Nephron progenitor cell (in vitro differentiated cells): ENCODE measurements at places on chromosomes 5 and 9.

DNA sequence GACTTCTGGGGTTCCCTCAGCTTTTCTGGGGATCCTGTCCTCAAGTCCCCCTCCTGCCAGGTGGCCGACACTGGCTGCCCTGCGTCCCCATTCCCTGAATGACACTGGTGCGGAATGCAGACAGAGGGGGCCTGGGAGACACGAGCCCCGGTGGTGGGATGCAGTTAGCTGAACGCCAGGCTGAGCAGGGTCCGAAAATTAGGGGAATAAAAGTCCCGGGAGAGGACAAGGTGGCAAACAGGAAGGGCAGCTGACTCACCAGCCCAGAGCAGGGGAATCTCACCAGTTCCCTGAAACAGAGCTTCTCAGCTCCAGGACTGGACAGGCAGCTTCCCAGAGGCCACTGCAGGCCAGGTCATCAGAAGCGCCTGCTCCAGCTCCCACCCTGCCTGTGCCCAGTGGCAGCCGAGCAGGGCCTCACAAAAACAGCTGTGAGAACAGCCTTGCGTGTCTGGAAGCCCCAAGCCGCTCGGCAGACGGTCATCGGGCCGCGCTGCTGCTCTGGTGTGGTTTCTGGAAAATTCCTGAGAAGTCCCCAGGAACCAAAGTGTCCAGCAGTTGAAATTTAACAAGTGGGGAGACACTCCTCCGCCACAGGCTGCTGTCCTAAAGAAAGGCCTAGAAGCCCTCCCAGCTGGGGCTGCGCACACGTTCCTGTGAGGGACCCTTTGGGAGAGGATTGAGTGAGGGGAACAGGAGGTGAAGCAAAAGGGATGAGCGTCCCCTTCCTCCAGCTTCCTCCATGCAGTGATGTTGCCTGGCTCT is 47.6 kb upstream of the EXOC3 start:
- DNase-seq: no peak

DNA sequence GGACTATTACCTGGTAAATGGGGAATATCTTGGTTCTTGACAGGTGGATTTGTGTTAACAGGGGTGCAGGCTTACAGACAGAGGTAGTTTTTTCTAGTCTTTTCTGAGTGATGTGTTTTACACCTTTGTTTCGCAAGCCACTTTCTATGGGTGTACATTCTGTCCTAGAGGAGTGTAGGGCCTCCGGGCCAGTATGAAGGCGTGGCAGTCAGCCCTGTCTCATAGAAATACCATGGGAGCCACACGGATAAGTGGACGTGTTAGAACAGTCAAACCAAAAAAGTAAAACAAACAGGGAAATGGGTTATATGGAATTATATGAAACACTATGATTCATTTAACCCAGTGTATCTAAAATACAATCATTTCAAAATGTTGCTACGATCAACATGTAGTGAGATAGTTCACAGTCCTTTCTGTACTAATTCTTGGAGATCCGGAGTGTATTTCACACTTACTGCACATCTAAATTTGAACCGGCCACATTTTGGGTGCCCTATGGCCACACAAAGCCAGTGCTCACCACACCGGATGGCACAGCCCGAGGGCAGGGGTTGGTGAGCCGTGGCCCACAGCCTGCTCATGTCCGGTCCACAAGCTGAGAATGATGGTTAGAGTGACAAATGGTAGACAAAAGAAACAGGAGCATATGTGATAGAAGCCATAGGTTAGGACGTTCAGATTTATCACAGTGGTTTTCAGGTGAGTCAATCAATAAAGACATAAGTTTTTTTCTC is 80.1 kb upstream of the IRX4 start:
- no peak for DNase-seq

- no peak for DNase-seq
Observed at GRCh38 chr5:83760579-83760978, 39.9 kb upstream of the HAPLN1 start.

DNA sequence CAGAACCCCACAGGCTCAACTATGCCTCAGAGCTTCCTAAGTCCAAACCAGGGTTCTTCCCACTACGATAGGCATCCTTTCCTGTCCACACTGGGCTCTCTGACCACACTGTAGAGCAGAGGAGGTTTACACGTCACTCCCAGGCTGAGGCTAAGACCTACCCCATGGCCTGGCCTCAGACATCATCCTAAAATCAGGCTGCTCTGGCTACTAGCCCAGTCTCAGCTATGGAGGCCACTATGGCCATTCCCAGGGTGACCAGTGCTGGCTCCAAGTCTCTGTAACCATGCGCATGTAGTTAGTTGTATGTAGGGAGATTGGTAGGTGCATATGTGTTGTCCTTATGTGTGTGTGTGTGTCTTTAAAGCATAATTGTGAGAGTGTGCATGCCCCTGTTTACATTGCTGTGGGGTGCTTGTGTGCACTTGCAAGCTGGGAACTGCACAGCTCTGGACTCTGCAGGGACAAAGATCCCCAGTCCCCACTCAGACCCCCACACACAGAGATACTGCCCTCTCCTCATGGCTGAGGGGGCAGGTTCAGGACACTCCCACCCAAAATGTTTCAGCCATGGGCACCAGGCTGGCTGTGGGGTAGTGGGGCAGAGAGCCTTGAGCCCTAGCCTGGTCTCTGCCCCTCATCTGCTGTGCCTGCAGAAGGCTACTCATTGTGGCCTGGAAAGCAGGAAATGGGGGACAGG is 12.3 kb downstream of the PDLIM4 start:
- no peak for DNase-seq

- DNase-seq: no peak
Observed at GRCh38 chr5:163509291-163509951, 4.0 kb downstream of the MAT2B start.

DNA sequence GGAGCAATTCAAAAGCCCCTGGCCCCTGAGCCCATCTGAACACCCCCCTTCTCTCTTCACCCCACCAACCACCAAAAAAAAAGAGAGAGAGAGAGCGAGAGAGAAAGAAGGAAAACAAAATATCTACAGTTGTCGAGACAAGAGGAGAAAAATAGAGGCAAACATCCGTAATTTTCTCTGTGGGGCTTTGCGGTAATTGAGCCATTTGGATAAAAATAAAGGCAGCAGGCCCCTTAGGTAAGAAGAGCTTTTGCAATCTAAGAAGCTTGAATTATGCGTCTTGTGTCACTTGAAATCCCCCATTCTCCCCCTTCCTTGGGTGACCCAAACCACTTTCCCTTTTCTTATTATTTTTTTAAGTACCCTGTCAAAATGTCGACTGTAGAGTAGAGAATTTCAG is 35.5 kb upstream of the FUBP3 start:
- no peak for DNase-seq

DNA sequence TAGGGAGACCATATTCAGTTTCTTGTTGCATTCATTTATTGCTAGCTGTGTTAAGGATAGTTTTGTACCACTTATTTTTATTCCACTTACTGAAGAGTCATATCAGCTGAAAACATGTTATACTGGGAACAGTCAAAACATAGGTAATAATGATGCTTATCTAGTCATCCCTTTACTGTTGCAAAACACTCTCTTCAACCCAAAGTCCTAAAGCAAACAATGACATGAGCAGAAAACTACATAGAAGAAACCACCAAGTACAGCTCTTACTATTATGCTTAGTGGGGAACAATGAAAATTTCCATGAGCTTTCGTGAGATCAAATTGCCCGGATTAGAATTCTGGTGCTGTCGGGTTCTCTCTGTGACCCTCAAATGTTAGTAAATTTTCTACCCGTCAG is 681.4 kb downstream of the NR2F1-AS1 start:
- DNase-seq: no peak

GRCh38 chr5:56277573-56277972 is 44.4 kb upstream of the ANKRD55 start:
- DNase-seq: no peak

DNA sequence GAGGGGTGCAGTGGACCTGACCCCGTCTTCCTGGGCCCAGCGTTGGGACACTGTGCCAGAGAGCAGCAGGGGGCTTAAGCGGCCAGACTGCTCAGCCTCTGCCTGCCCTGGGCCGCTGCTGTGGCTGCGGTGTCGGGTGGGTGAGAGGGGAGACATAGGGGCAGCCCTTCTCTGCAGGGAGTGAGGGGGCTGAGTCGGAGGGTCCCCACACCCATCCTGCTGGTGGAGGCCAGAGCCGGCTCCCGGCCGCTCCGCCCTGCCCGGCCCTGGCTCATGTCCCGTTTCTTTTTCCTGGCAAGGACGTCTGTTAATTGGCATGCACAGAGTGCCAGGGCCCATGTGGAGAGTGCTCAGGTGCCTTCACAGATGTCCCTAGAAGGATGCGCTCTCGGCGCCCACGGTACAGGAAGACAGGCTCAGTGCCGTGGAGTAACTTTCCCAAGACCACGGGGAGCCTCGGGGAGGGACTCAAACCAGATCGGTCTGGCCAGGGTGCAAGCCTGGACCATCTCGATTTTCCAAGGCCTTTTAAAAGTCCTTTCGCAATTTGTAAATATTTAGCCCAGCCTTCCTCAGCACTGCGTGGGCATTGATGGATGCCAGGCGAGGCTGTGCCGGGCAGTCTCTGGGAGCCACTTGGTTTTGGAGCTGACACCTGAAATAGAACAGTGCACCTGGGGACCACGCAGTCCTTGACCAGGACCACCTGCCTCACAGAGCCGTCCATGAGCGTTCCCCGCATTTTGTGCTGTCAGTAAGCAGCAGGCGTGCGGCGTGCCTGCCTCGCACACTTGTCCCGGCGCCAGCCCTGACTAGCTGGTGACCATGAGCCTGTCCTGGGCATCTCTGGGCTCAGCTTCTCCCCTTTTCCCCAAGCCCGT is 60.9 kb downstream of the RXRA start:
- DNase-seq: no peak

DNA sequence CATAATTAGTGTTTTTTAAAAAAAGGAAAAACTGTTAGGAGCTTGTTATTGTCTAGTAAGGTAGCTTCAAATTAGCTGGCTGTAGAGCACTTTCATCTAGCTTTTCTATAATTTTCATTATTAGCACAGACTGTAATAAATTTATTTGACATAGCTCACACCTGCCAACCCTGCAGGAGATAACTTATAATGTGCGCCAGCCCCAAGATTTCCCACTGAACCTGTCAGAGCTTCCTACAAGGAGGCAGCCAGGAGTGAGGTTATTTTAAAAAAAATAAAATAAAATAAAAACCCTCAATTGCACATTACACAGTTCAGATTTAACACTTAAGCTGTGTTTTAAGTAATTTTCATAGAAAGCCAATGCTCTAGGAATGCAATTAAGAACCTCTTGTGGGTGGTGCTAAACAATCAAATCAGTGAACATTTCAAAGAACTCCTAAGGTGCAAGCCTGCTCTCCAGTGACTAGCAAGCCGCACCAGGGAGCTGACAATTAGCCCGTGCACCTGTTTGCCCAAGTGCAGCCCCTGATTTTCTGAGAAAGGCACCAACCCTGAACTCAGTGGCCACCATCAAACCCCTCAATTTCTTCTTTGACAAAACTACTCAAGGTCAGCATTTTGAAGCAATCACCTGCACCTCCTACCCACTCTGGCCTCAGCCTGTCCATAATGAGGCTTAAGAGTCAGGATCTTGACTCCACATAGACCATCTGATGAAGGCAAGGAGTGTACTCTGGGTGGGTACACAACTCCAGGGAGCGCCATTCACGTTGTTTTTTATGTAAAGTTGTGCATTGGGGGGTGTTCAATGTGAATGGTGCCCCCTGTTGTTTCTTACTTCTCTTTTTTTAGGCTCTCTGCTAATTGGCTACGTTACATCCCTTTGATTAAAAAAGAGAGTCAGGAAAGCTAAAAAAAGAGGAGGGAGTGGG is 385.3 kb upstream of the WWC1 start:
- no peak for DNase-seq

GRCh38 chr5:77425420-77425819 is 66.7 kb downstream of the WDR41 start:
- DNase-seq: no peak

DNA sequence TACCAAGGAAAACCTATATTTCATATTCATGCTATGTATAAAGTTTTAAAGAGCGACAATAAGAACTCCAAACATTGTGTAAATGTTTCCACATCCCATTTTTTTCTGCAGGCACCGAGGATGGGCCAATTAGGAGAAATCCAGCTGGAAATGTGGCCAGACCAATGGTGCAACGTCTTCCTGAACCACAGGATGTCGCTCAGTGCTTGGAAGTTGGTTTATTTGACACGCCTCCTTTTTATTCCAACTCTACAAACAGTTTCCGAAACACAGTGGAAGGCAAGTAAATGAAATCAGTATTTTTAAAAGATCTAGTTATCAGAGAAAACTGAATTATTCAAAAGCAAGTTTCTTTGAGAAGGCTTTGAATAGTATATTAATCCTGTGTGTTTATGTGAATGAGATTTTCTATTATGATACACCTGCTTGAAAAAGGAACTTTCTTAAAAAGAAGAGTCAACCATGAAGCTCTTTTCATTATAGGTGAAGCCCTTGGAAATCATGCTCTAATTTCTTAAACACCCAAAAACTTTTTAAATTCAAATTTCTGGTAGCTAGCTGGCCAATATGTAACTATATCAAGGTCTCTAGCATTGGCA is 9.1 kb downstream of the TYRP1 start:
- peak; percentile 41 for DNase-seq

DNA sequence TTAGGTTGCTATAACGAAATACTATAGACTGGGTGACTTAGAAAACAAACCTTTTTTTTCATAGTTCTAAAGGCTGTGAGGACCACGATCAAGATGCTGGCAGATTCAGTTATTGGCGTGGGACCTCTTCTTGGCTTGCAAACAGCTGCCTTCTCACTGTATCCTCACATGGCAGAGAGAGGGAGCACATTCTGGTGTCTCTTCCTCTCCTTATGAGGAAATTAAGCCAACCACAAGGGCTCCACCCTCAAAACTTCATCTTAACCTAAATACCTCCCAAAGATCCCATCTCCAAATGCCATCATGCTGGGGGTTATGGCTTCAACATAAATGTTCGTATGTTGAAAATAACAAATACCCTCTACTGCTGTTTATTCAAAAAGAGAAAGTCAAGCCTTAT is 197.1 kb downstream of the CEMIP2 start:
- no peak for DNase-seq

DNA sequence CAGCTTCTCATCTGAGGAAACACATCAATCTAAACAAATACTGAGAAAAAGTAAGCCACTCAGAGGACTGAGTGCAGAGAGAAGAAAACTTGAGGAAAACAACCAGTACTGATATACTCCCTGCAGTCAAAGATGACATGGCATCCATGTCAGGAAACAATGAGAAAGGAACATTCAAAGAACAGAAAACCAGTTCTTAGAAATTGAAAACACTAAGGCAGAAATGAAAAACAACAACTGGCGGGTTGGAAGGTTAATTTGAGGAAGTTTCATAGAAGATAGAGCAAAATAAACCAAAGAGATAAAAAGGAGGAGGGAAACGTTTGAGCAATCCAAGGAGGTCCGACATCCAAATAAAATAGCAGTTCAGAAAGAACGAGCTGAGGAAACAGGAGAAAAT is 475.2 kb downstream of the HINT1 start:
- no peak for DNase-seq

GRCh38 chr9:123373447-123373923 is 17.5 kb downstream of the CRB2 start:
- no peak for DNase-seq
